ENCODE measurements at places on chromosomes 4 and X. TPM values are rescaled to one million over a fixed set of nuclear protein-coding genes. Genes with fewer than 3 reads are reported as not detected.
A peak's percentile ranks its signal among the peaks of the same experiment; 100 is the strongest.

FHDC1 gene
- total RNA-seq = 0.17 TPM

LRIT3 gene
- total RNA-seq = not detected

TAF7L gene
- total RNA-seq = not detected

TMPRSS11D gene
- not detected for total RNA-seq

FREM3 gene
- not detected for total RNA-seq

ATP10D gene
- total RNA-seq = 9.9 TPM

FSTL5 gene
- not detected for total RNA-seq

PASD1 gene
- total RNA-seq = not detected

CSAG2 gene
- total RNA-seq = not detected

PSAPL1 gene
- total RNA-seq = not detected

FAM47A gene
- not detected for total RNA-seq

CLCN5 gene
- 2.3 TPM for total RNA-seq

KLHL34 gene
- total RNA-seq = 8.4 TPM

ADGRG4 gene
- total RNA-seq = not detected

PAGE4 gene
- total RNA-seq = not detected

USP26 gene
- total RNA-seq = not detected

GRCh38 chr4:13921805-13922204 lies 294.3 kb upstream of the BOD1L1 start:
- H3K27ac ChIP-seq = no peak overlapping the region
- no peak overlapping the region for H3K4me3 ChIP-seq
- DNase-seq = no peak
- no peaks in the 10 kb centered on the region for H3K4me1 ChIP-seq
- no peaks in the 10 kb centered on the region for H3K36me3 ChIP-seq

DNA sequence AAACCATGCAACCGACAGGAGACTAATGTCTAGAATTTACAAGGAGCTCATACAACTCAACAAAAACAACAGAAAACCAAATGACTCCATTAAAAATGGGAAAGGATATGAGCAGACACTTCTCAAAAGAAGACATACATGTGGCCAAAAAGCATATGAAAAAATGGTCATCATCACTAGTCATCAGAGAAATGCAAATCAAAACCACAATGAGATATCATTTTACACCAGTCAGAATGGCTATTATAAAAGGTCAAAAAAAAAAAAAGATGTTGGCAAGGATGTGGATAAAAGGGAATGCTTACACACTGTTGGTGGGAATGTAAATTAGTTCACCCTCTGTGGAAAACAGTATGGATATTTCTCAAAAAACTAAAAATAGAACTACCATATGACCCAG lies 50.5 kb upstream of the CHRDL1 start:
- no peaks in the 10 kb centered on the region for H3K4me1 ChIP-seq
- no peaks in the 10 kb centered on the region for H3K36me3 ChIP-seq
- H3K4me3 ChIP-seq = no peak overlapping the region
- H3K27ac ChIP-seq = no peak overlapping the region
- no peak for DNase-seq

DNA sequence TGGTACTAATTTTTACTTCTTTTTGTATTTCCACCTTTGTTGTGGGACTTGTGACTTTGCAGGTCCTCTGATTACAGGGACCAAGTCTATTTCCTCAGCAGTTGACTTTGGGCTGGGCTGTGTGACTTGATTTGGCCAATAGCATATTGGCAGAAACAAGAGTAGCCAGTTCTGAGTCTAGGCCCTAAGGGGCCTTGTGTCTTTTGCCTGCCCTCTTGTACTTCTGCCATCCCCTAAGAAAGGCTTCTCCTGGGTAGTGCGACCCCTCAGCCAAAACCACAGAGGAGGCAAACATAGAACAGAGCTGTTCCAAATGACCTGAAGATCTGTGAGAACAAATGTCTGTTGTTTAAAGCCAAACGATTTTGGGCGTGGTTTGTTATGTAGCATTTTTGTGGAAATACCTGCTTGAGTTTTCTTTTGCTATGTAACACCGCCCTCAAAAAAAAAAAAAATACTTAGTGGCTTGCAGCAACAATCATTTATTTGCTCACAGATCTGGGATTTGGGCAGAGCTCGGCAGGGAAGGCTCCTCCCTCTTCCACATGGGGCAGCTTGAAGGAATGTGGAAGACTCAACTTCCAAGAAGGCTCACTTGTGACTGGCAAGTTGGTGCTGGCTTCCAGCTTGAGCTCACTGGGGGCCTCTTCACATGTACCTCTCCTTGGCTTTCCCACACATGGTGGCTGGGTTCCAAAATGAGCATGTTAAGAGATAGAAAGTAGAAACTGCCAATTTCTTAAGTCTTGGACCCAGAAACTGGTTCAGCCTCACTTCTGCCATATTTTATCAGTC lies 423.0 kb upstream of the CNKSR2 start:
- H3K27me3 ChIP-seq = no peaks in the 10 kb centered on the region
- DNase-seq = no peak
- no peak overlapping the region for H3K4me3 ChIP-seq
- H3K36me3 ChIP-seq = no peaks in the 10 kb centered on the region
- H3K27ac ChIP-seq = no peak overlapping the region
- no peaks in the 10 kb centered on the region for H3K4me1 ChIP-seq

DNA sequence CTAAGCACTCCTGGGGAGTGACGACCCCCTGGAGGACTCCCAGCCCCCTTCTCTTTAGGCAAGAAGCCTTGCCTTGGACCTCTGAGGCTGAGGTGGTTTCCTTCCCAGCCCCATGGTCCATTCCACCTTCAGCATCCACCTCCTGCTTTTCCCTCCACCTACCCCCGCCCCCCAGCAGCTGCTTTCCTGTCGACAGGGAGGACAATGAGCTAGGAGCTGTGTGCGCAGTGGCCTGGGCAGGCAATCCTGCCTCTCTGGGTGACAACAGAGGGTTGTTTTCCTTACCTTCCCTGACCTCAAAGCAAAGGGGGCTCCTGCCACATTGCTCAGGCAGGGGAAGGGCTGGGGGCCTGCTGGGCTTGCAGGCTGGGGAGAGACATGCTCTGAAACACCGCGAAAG lies 123.5 kb downstream of the BCOR start:
- H3K4me3 ChIP-seq = no peak overlapping the region
- peaks cover 8% of the 10 kb centered on the region for H3K4me1 ChIP-seq
- DNase-seq = no peak
- H3K27ac ChIP-seq = no peak overlapping the region
- H3K27me3 ChIP-seq = no peaks in the 10 kb centered on the region

DNA sequence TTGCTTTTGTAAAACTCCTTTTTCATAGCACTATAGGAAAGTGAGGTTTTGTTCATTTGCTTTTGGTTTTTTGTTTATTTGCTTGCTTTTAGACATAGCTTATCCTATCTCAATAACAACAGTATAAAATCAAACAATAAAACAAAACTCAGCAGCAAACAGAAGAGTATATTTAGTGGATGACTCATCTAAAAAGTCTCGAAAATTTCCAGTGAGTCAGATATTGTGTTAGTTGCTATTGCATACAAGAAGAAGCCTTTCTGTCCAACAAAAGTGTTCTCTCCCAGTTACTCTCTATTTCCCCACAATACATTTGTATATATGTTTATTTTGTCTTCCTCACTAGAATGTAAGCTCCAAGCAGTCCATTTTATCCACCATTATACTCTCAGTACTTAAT lies 36.0 kb upstream of the NPNT start:
- no peaks in the 10 kb centered on the region for H3K4me1 ChIP-seq
- no peak for DNase-seq
- H3K27me3 ChIP-seq = no peaks in the 10 kb centered on the region

DNA sequence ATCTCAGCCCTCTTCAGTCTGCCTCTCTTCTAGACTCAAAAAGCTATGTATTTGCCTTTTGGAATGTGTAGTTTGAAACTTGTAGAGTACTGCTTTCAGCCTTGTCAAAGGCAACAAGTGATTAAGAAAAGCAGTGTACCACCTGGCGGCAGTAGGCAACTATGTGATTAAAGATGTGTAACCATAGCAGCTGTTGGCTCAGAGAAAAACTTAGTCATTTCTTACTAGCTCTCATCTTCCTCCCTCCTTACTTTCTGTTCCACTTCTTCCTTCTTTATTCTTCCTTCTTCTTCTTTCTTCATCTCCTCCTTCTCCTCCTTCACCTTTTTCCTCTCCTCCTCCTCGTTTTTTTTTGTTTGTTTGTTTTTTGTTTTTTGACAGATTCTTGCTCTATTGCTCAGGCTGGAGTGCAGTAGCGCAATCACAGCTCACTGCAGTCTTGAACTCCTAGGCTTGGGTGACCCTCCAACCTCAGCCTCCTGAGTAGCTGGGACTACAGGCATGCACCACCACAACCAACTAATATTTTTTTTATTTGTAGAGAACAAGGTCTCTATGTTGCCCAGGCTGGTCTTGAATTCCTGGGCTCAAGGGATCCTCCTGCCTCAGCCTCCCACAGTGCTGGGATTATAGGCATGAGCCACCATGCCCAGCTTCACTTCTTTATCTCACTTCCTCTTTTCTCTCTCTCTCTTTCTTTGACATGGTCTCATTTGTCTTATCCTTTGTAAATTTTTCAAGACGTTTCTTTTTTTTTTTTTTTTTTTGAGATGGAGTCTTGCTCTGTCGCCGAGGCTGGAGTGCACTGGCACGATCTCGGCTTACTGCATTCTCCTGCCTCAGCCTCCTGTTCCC lies 32.6 kb downstream of the ABHD18 start:
- DNase-seq = no peak
- no peak overlapping the region for H3K27ac ChIP-seq
- peaks cover 57% of the 10 kb centered on the region for H3K36me3 ChIP-seq
- H3K27me3 ChIP-seq = no peaks in the 10 kb centered on the region
- H3K4me1 ChIP-seq = no peaks in the 10 kb centered on the region

DNA sequence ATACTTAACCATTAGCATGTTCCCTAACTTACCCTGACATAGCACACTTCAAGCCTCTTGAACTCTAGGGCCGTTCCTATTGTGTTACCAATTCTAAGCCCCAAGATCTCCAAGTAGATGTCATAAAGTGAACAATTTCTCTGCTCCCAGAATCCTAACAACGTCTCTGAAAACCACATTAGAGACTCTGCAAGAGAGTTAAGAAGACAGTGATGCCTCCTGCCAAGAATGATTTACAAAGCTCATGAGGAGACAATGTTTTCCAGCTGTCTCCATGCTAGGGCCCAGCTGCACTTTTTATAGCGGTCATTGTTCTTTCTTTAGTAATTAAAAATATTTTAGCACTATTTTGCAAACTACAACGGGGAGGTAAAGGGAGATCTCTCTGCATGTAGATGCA lies 358.4 kb downstream of the PPP3CA start:
- H3K27me3 ChIP-seq = no peaks in the 10 kb centered on the region
- H3K4me3 ChIP-seq = no peak overlapping the region
- no peak for DNase-seq
- no peaks in the 10 kb centered on the region for H3K36me3 ChIP-seq
- no peak overlapping the region for H3K27ac ChIP-seq

DNA sequence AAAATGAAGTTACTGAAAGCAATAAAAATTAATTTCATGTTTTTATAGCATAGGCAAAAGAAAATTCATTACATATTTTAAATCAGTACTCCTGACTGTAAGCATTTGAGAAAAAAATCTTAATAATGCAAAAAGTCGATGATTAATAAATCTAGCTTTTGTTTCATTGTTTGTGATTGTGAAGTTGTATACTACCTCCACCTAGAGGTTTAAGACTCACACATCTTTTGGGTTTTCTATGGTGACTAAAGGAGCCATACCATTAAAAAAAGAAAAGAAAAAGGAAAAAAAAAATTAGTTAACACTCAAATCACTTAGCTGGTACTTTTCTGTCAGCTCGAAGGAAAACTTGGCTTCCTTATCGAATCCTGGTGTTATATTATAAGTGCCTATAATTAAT lies 2.0 kb downstream of the GABRA2 start:
- H3K4me1 ChIP-seq = peaks cover 13% of the 10 kb centered on the region
- H3K27ac ChIP-seq = no peak overlapping the region
- DNase-seq = no peak
- H3K4me3 ChIP-seq = no peak overlapping the region

- H3K27me3 ChIP-seq = no peaks in the 10 kb centered on the region
- no peaks in the 10 kb centered on the region for H3K4me1 ChIP-seq
- DNase-seq = no peak
- H3K36me3 ChIP-seq = no peaks in the 10 kb centered on the region
Observed at GRCh38 chr4:40575846-40576245, 53.8 kb downstream of the RBM47 start.

GRCh38 chrX:53049127-53049517 lies 533 bp downstream of the GPR173 start:
- peak overlapping the region; percentile 12 for H3K4me3 ChIP-seq
- no peaks in the 10 kb centered on the region for H3K36me3 ChIP-seq
- DNase-seq = no peak
- H3K27me3 ChIP-seq = no peaks in the 10 kb centered on the region
- H3K4me1 ChIP-seq = no peaks in the 10 kb centered on the region

- peaks cover 52% of the 10 kb centered on the region for H3K27me3 ChIP-seq
- H3K36me3 ChIP-seq = no peaks in the 10 kb centered on the region
- H3K27ac ChIP-seq = no peak overlapping the region
- no peak for DNase-seq
- no peak overlapping the region for H3K4me3 ChIP-seq
Observed at GRCh38 chr4:1050486-1051213, 39.2 kb downstream of the FGFRL1 start.

DNA sequence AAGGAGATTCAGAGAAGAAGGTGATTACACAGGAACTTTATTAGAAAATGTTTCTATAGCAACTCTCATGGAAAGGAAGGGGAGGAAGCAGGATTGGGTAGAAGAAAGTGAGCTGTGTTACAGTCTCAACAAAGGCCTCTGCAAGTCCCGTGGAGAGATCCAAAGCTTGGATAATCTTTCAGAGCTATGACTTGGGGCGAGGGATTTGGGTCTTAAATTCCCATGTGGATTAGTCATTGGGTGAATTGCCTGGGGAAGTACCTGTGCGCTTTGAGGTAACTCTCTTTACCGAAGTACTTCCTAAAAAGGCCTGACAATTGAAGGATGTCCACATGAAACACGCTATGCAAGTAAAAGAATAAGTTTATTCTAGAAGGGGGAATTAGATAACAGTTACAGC lies 133.8 kb upstream of the ANKRD50 start:
- no peak for DNase-seq
- no peaks in the 10 kb centered on the region for H3K27me3 ChIP-seq
- no peaks in the 10 kb centered on the region for H3K36me3 ChIP-seq
- no peaks in the 10 kb centered on the region for H3K4me1 ChIP-seq

DNA sequence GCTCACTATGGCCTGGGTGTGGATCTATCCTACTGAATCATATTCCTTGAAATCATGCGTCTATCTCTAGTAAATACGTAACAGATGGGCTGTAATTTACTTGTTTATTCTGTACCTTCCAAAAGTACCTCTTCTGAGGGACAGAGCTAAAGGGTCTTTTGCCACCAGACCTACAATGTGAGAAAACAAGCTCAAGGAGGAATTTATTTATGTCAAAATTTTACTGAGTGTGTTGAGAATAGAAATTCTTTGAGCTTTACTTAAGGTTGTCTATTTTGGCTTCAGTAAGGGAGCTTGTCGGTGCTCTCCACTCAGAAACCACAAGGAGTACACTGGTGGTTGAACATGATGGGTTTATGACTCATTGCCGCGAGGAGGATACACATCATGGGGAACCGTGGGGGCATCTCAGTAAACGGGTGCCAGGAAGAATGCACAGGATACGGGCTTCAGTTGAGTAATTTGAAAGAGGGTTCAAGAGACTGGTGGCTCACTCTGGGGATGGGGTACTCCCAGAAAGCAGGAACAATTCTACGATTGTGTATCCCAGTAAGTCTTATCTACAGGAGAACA lies 3.0 kb downstream of the ANK2 start:
- no peak overlapping the region for H3K27ac ChIP-seq
- H3K36me3 ChIP-seq = no peaks in the 10 kb centered on the region
- H3K4me1 ChIP-seq = peaks cover 19% of the 10 kb centered on the region
- no peak overlapping the region for H3K4me3 ChIP-seq
- H3K27me3 ChIP-seq = no peaks in the 10 kb centered on the region

Data from heart right ventricle (tissue), 16 donors.